ENCODE measurements at places on chromosomes 2 and 18. TPM values are rescaled to one million over a fixed set of nuclear protein-coding genes. Genes with fewer than 3 reads are reported as not detected.

DNA sequence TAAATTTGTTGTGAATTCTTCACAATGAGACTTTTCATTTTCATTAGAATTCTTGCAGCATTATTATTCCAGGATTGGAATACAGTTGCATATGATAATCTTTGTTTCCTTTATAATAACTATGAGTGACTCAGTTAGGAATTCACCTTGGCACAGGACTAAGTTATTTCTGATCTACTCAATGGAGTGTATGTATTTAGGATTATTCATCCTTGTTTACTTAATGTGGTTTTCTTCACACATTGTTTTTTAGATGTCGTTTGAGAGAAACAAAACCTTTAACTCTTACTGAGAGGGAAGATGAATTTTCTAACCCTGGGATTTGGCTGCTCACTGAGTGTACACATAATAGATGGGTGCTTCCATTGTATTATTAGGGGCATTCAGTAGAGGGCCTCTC lies 970.1 kb downstream of the DPP10 start:
- no peak for DNase-seq

DNA sequence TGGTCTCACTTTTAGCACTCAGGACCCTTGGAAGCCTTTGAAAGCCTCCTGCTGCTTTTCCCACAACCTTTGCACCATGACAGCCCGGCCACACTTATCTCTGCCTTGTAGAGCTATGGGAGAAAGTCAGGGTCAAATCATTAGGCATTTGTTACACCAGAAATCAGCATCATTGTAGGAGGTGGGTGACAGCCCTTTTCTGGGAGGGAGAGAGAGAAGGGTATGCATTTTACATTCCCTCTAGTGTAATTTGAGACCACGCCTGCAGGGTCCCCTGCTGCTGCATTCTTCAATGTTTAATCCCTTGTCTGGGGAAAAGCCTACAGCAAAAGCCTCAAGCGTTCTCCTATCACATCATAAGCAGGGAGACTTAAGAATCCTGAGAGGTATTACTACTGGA lies 766.8 kb upstream of the FAM98A start:
- DNase-seq, result no peak

DNA sequence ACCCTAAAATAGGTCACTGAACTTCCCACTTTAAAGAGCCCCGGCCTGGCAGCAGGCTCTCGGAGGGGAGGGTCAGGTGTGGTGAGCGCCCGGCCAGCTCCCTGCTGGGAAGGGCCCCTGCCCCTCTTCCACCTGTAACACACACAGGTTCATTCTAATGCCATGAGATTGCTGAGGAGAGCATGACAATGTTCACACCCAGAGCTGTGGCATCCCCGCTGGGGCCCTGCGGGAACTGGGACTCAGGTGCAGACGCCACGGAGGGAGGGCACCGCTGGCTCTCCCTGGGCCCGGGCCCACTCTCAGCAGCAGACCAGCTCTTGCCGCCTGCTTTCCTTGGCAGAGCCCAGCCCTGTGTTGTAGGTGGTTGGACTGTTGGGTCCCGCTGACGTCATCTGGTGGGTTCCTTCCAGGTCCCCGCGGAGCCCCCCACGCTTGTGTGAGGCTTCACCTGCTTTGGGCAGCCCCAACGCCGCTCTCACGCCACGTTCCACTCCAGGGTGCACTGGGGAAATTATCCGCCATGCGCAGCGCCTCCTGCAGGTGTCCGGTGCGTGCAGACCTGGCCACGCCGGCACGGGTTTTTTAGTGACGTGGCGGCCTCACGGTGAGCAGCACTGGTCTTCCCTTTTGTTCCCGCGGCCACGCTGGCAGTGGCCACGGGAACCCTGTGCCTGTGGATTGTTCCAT lies 50.4 kb upstream of the KCNG2 start:
- no peak for DNase-seq

DNA sequence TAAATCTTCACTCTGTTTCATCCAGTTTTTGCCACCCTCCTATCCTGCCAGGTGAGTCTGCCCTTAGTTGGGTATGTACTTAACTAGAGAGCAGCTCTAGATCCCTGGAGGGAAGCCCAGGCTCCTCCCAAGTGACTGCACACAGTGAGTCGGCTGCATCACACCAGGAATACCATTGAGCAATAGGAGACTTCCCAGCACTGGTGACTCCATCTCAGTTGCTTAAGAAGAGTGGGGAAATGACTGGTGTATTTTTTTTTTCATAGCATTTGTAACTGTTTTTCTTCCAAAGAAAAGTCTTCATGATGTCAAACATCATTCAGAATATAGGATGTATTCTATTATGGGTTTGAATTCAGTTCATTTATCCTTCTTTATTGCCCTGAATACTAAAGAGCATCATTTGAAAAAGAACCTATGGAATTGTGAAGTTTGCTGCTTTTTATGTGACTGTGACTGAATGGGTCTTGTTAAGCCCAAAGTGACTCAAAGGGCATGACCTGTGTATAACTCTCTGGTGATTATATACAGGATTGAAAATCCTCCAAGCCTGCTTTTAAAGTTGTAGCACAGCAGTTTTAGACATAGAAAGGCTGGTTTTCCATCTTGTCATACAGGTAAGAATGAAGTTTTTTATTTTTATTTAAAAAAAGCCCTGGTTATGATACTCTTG lies 84.3 kb downstream of the MAP3K20 start:
- no peak for DNase-seq

DNA sequence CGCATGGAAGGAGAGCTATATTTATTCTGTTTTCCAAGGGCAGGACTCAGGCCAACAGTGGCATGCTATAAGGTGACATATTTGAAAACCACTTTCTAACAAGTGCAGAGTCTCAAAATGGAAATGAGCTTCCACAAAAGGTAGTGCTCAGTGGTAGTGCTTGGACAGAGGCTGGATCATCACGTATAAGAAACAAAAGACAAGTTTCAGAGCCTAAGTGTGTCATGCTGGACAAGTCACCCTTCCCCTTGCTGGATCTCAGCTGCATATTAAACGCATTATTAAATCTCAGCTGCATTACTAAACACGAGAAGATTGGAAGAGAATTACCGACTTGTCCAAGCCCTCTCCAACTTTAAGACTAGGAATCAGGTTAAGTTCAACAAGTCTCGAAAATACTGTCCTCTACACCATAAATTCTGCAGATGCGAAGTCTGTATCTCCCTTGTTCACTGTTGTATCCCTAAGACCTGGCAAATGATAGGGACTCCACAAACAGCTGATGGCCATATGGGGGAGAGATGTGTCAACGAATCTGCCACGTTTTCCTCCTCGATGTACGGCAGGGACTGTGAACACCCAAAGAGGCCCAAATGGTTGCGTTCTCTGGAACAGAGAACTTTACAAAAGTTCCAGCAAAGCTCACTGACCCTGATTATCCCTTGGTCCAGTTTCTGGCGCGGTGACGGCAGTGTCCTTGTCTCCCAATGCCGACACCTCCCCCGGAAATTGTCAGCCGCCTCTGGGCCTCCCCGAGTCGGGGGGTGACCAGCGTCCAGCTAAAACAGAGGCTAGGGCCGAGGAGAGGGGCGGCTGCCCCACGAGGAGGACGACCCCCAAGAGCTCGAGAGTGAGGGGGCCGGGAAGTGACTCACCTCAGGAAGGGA lies 611 bp downstream of the NOL10 start:
- DNase-seq, result peak; percentile 7

DNA sequence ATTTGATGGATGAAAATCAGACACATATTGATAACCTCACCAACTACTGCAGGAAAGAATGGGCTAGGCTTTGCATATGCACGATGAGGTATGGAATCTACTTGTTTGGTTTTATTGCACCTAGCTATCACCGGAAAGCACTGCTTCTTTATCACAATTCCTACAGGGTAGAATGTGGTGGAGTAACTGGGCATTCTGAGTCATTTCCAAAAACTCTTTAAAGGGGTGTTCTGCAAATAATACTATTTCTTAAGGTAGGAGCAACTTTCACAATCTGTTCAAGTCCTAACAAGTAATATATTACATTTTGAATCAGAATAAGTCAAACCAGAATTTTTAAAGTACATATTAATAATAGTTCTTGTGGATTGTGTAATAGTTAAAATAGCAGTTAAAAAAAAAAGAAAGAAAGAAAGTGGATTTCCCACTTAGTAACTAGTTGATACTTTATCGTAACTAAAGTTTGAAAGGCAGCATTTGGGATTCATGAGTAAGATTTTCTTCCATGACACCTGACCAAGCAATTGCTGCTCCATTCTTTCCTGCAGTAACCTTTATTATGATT lies 40.5 kb downstream of the INO80C start:
- DNase-seq, result no peak

GRCh38 chr18:10304853-10305252 lies 149.6 kb upstream of the APCDD1 start:
- DNase-seq, result no peak

DNA sequence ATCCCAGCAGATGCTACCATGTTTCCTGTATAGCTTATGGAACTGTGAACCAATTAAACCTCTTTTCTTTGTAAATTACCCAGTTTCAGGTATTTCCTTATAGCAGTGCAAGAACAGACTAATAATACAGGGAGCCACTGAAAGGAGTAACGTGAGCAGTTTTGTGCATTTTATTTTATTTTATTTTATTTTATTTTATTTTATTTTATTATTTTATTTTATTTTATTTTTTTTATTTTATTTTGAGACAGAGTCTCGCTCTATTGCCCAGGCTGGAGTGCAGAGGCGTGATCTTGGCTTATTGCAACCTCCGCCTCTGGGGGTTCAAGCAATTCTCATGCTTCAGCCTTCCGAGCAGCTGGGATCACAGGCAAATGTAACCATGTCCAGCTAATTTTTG lies 156.3 kb upstream of the MSH6 start:
- no peak for DNase-seq

DNA sequence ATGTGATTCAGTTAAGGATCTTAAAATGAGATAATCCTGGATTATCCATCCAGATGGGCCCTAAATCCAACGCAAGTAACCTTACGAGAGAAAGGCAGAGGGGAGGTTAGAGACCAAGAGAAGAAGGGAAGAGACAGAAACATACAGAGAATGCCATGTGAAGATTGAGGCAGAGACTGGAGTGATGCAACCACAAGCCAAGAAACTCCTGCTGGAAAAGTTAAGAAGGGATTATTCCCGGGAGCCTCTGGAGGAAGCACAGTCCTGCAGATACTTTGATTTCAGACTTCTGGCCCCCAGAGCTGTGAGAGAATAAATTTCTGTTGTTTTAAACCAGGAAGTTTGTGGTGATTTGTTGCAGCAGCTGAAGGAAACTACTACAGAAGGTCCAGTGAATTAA lies 992.7 kb downstream of the BCL11A start:
- no peak for DNase-seq

VIT gene
- 0.17 TPM for polyA plus RNA-seq

GALNT14 gene
- polyA plus RNA-seq, result 47.3 TPM

GRCh38 chr2:39923455-39923854 lies 144.4 kb upstream of the THUMPD2 start:
- no peak for DNase-seq

ZNF804A gene
- polyA plus RNA-seq, result 1.8 TPM

DNA sequence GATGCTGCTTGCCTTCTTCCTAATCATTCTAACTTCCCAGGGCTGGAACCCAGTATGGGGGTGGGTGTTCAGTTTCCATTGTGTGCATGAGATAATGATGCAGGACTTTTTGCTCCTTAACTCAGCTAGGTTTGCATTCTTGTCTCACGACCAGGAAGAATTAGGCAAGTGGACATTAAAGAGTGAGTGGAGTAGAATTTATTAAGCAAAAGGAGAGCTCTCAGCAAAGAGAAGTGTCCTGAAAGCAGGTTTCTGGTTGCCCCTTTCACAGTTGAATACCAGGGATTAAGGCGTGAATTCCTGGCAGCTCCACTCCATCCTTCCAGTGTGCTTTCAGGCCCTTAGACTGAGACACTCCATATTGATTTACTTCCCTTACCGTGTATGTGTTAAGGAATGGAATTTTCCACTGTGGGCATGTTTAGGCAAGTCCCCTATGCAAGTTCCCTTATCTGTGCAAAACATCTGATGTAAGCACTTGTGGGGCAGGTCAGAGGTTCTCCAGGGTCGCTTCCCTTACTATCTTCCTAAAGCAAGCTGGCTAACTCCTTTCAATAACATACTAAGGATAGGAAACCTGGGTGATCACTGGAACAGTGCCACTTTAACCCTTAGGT lies 126.5 kb downstream of the GPR39 start:
- no peak for DNase-seq

LYG2 gene
- 0.24 TPM for polyA plus RNA-seq

UGT1A3 gene
- not detected for polyA plus RNA-seq

- DNase-seq, result no peak
These were observed 824 bp upstream of the VPS54 start for GRCh38 chr2:64019975-64020528.

DNA sequence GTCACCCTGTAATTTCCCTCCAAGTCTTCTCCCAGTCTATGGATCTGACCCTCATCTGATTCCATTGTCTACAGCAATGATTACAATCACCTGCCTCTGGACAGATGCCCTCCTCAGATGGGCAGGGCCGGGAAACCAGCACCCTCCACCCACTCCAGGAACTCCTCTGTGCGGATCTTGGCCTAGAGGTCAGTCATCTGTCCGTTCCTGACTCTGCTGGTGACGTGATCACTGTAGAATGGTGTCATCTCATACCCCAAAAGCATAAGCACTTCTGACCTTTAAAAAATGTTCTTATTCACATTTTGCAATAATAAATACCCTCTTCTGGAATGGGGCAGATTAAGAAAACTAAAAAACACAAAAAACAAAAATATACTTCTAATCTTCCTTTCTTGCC lies 29.5 kb upstream of the BZW1 start:
- DNase-seq, result no peak

GRCh38 chr2:189783451-189783926 lies 650 bp downstream of the ORMDL1 start:
- DNase-seq, result peak; percentile 48

AFF3 gene
- 18.5 TPM for polyA plus RNA-seq

DNA sequence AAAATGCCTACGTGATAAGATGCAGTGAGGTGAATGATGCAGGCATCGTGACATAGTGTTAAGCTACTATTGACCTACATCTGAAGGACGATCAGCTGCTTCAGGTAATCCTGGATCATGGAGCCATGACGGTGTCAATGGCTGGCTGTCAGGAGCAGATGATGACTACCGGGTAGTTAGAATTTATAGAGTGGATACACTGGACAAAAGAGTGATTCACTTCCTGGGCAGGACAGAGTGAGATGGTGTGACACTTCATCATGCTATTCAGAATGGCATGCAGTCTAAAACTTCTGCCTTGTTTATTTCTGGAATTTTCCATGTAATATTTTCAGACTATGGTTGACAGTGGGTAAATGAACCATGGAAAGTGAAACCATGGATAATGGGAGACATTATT lies 29.5 kb downstream of the METTL8 start:
- DNase-seq, result no peak

DNA sequence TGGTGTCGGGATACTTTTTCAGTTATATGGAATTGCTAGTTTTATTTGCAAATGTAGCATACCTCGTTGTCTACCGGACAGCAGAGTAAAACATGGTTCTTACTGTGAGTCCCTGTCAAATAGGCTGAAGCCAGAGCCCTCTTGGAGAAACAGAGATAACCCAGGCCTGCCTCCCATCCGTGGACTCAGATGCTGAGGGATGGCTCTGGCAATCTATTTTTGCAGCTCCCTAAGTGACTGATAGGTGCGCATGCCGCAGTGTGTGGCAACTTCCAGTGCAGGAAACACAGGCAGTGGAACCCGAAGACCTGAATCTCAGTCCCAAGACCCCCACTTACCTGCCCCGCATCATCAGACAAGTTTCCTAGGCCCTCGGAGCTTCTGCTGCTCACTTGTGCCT lies 33.6 kb downstream of the STEAP3 start:
- no peak for DNase-seq

- no peak for DNase-seq
These were observed 127.2 kb downstream of the UBE2E3 start for GRCh38 chr2:181107628-181107945.

DHRS9 gene
- 1.3 TPM for polyA plus RNA-seq

CDH19 gene
- polyA plus RNA-seq, result 0.14 TPM

Measured in right renal cortex interstitium (tissue), 3 donors.